ENCODE measurements at places on chromosomes 2 and 18.

DNA sequence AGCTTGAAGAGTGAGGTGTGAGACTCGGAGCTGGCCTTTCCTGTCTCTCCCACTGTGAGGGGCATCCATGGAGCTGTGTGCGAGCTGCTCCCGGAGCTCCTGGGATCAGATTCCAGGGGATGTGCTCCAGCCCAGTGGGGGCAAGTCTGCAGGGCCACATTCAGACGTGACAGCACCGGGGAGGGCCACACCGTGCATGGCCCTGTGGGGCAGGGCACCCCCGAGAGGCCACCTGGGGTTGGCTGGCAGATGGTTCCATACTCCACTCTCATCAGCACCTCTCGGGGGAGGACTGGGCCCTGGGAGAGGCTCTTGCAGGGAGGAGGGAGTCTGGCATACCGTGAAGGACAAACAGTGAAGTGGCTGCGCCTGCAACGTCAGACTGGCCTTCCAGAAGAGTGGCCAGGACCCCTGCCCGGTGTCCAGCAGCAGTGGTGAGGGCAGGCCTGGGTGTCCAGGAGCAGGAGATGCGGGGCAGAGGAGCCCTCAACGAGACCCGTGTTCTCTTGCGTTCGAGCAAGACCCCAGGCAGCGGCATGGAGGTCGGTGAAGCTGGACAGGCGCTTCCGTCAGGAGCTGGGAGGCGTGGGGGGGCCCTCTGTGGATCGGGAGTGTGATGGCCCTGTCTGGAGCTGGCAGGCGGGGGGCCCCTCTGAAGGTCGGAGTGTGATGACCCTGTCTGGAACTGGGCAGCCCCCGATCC, 84.3 kb downstream of the ASB1 start:
- DNase-seq, result no peak

DNA sequence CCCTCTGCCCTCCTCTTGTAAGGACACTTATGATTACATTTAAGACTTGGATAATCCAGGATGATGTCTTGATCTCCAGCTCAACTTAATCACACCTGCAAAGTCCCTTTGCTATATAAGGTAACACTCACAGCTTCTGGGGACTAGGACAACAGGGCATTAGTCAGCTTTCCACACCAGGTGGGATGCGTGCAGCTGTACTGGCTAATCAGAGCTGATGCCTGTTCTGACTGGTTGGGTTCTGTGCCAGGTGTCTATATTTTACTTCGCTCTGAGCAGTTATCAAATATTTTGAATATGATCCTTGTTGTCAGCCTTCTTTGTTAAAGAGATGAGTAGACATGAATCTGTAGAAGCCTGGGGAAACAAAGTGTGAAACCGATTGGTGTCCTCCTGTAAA, 115.5 kb upstream of the ATP8B1 start:
- DNase-seq, result no peak

- DNase-seq, result no peak
These were observed 9.4 kb upstream of the CRYBA2 start for GRCh38 chr2:219002395-219003266.

GRCh38 chr18:39191931-39192330, 1626.3 kb upstream of the CELF4 start:
- DNase-seq, result no peak

DNA sequence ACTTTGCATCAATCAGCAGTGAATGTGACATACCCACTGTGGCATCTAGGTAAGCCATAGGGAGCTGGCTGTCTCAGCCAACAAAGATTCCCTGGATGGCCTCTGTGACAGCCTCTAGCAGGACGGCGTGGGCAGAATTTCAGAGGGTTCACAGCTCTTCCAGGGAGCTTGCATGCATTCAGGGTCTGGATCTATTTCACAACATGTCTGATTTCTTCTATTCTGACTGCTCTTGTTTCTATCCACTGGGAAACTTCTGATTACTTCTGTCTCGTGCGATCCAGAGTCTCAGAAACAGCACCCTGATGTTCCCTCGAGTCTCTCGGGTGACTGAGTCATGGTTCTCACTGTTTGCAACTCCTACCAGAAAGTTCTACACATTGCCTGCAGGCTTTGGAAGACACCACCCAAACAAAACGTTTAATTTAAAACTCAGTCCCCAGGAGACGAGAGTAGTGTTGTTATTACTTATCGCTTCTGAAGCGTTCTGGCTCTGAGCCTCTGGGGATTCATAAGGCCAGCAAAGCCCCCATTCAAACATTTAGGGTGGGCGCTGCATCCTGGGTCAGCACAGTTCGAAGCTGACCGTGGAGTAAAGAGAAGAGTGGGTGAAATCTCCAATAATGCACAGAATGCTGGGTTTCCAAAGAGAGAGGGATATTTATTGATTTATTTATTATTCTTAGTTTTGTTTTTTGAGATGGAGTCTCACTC, 41.9 kb upstream of the ODC1 start:
- no peak for DNase-seq

DNA sequence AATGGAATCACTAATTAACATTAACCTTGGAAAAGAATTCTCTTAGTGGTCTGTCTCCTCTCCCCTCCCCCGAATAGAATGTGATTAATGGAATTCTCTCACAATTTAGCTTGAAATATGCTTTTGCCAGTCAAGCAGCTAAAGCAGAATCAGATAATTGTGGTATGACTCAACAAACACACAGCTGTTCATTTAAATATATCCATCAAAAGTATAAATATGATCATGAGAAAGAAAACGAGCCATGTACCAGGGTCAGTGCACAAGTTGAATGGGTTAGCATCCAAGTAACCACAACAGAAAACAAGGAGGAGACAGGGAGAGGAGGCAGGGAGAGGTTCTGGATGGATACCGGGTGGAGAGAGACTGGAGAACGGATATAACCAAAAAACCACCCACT, 66.9 kb downstream of the ACVR1 start:
- DNase-seq, result peak; percentile 16

DNA sequence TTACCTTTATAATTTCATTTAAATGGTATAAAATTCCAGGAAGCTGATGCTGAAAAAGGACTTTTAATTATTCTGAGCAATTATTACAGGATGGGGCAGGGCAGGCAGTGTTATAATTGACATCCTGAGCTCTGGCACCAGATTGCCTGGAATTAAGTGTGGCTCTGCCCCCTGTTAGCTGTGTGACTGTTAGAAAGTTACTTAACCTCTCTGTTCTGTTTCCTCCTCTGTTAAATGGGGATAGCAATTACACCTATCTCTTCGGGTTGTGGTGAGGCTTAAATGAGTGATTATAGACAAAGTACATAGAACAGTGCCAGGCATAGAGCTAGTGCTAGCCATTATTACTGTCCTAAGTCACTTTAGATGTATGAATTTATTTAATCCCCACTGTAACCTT, 327.3 kb downstream of the SMAD2 start:
- no peak for DNase-seq

DNA sequence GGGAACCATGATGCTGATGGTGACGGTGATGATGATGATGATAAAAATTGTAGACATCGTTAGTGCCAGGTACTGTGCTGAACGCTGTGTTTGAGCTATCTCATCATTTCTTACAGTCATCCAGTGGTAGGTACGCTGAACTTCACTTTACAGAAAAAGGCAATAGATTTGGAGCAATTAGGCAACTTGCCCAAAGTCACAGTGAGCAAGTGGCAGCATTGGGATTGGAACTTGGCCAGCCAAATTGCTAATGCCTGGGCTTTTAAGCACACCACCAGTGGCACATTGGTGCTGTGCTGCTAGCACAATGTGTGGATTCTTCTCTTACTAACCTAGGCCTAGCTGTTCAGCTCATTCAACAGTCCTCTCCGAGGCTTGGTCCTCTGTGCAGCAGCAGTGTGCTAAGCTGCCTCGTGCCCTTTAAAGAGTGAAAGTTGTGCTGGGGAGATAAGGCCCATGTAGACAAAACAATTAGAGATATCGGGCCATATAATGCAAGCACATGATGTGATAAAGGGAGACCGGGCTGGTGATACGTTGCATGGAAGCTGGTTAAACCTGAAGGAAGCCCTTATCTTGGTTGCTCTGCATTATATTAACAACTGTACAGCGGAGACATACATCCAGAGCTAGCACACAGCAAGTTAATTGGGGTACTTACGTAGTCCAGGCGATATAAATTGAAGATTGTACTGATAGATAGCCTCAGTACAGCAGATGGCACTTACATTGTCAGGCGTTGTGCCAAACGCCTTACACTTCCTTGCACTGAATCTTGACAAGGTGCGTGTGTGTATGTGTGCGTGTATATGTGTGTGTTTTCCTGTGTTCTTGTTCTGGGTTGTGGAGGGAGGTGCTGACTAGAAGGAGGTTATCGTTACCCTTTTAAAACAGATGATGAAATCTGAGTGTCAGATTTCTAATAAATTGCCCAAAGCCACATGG, 28.4 kb downstream of the HK2 start:
- peak; percentile 46 for DNase-seq

DNA sequence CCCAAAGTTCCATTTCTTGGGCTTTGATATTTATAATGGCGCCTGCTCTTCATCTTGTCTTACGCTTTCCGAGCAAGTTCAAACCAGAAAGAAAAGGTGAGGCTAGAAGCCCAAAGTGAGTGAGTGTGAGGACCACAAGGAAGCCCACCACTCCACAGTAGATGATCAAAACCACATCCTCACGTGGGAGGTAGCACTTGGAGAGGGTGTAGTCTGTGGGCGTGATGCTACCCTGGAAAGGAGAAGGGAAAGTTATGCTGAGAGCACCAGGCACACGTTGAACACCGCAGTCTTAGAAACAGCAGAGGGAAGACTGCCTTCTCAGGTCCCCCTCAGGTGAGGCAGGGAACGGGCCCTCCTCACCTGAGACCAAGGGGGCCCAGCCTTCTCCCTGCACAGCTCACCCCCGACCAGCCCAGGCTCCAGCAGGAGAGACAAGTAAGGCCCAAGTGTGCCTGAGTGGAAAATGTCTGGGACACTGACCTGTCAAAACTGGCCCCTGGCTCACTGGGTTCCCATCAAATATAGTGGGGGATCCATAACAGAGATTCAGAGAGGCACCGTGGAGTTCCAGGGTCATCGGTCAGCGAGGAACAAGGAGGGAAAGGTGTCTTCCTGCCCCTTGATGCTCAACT, 23.6 kb downstream of the MPPE1 start:
- DNase-seq, result no peak

DNA sequence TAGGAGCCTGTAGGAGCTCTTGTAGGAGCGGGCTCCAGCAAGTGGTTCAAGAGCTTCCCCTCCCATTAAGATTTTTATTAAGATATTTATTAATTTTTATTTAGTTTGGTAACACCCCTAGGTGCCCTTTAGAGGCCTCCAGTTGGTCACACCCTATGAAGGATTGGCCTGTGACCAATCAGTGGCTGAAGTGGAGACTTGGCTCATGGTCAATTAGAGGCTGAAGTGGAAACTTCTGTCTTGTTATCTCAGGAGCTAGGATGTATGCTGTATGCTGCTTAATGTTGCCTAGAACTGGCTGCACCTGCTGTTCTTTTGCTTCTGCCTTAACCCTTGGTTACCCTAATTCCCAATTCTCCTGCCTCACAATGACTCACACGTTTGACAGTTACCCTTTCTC, 48.7 kb downstream of the DHRS9 start:
- no peak for DNase-seq

GRCh38 chr2:100893392-100894104, 73.6 kb downstream of the NPAS2 start:
- DNase-seq, result no peak

DNA sequence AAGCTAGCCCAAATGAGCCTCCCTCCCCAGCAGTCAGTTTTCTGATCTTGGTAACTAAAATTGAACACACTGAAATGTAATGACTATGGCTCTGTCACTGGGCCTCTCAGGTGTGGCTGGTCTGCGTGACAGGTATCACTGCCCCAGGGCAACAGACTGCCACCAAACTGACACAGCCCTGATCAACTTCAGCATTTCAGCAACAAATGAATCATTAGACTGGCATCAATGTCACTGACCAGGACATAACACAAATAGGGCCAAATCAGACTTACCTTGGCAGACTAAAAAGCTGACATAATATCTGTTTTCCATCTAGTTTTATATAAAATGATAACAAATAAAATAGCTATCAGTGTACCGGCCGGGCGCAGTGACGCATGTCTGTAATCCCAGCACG, 290.8 kb upstream of the CHAC2 start:
- no peak for DNase-seq

DNA sequence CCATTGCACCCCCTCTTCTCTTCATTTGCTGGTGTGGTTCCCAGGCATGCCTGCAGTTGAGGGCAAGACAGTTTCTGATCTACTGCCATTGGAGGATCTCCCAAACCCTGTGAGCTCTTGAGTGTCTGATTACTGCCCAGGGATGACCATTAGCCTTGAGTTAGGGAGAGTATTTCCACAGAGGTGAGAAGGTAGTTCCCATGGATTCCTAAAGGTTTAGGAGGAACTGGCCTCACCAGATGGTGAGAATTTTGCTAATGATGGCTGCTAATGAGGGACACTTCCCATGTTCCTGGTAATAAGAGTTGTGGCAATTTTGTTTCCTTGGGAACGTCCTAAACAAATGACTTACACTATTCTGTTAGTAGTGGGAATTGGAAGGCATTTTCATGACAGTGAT, 42.5 kb downstream of the PTPRM start:
- no peak for DNase-seq

DNA sequence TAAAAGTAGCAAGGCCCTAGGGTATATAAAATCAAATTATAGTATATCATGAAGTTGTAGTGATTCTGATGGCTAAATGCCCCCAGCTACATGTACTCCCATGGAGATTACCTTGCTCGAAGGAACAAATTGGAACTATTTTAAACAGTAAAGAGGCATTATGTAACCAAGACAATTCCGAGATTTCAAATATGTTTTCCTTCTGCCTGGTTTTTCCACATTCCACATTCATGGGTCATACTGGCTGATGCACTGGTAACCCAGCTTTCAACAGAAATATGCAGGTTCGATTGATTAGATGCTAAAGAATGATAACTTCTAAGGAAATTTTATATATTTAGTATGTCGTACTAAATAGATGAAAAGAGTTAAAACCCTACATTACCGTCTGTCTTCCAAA, 62.3 kb upstream of the MGAT4A start:
- no peak for DNase-seq

GRCh38 chr2:44616667-44617155, 255.0 kb downstream of the CAMKMT start:
- no peak for DNase-seq

GRCh38 chr2:11784747-11785610, 38.5 kb downstream of the LPIN1 start:
- peak; percentile 3 for DNase-seq

DNA sequence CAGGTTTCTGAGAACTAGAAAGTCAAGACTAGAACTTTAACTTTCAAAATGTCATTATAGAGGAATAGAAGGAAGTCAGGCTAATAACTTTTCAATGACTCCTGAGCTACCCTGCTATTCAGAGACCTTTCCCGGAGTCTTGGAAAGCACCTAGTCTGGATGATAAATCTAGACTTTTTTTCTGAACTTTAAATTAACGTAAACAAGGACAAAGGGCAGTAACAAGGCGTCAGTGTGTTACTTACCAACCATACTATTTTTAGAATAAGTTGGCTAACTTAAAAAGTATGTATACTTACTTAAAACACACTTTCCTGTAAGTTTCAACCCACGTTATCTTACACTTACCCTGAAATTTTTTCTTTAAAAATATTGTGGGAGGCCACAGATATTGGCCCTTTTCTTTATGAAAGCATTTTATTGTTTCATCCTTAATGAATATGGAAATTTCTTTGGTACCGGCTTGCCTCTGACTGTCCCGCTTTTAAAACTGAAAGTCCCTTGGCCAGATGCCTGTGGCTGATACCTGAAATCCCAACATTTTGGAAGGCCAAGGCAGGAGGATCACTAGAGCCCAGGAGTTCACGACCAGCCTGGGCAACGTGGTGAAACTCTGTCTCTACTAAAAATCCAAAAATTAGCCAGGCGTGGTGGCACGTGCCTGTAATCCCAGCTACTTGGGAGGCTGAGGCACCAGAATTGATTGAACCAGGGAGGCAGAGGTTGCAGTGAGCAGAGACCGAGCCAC, 9.7 kb downstream of the PMAIP1 start:
- DNase-seq, result no peak

- no peak for DNase-seq
These were observed 155.5 kb downstream of the ARHGAP28 start for GRCh38 chr18:6885006-6885481.
